ENCODE measurements at places on chromosomes 7 and 10.

DNA sequence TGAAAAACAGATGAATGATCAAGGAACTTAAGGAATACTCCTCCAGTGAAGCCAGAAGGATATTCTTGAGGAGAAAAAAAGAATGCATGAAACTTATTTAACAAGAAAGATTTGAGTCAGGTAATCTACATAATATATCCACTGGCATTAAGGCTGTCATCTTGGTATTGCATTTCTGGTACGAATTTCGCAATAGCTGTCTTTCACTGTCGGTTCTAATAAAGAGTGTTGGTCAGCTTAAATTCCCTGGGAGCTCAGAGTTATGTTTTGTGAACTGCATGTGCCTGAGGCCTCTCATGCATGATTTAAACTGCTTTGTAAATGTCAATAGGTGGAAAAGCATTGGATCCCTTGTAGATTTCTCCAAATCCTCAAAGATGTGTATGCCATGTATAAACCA, 565.3 kb upstream of the GALNT17 start:
- no peak for DNase-seq

- DNase-seq, result no peak
Measured at GRCh38 chr10:84537447-84537931, 209.1 kb downstream of the CCSER2 start.

GRCh38 chr7:152871678-152872060, 112.1 kb downstream of the ACTR3B start:
- DNase-seq, result no peak

DNA sequence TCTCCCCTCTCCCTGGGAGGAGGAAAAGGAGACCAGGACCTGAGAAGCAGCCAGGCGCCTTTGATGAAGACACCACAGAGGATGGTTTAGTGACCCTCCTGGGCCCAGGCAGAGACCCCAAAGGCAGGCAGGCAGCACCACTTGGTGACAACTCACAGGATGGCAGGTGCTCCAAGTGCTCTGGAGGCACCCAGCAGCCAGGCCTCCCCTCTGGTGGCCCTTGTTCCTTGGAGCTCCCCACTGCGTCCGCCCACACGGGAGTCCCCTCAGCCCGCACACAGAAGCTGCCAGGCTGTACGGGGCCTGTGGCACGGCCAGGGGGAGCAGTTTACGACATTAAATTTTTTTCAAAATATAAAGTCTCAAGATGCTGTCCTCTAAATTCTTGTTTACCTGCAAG, 607.1 kb upstream of the FOXK1 start:
- no peak for DNase-seq

DNA sequence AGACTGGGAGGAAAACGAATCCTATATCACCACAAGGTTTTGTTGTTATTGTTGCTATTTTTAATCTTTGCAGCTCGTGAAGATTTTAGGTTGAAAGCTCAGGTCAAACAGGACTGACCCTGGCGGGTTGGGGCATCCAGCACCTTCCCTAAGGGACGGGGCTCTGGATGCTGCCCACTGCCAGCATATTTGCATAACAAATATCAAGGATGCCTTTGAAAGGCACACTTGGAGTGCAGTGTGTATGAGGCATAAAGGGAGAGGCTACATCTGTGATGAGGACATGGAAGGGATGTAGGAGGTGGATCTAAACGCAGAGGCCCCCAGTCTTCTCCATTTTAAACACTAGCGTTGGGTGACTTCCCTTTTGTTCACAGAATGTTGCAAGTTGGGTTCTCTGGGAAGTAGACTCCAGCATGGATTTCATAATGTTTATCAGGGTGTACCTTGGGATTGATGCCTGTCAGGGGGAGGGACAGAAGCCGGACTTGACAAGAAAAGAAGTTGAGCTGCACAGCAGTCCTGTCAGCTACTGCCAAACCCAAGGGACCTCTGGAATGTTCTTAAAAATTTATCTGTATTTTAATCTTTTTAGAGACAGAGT, 181.1 kb upstream of the IMMP2L start:
- no peak for DNase-seq

GRCh38 chr7:135811506-135811905, 62.9 kb upstream of the FAM180A start:
- DNase-seq, result no peak

DNA sequence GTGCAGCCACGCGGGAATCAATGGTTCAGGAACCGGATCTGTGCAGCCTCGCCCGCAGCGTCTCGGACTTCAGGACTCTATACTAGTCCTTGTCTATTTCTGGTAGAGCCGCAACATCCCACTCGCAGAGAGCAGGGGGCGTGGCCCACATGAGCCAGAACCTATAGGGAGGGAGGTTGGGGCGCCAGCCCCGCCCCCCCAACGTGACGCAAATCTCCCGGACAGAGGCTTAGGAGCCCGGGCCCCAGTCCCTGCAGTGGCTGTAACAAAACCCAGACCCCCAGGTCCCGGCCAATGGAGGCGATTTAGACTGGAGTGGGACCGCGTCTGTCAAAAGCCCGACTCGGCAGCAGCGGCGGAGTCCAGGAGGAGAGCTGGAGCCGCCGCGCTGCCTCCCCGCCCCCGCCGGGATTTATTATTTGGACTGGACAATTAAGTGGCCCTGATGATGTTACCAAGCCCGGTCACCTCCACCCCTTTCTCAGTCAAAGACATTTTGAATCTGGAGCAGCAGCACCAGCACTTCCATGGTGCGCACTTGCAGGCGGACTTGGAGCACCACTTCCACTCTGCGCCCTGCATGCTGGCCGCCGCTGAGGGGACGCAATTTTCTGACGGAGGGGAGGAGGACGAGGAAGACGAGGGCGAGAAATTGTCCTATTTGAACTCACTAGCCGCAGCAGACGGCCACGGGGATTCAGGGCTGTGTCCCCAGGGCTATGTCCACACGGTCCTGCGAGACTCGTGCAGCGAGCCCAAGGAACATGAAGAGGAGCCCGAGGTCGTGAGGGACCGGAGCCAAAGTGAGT, at the start of gene NKX2-3:
Gene NKX2-3, plus strand, starts transcription at position 256 of the 809 bp plus-strand sequence. Its CDS starts 190 bp downstream, at position 446.
- no peak for DNase-seq

- no peak for DNase-seq
Measured at GRCh38 chr7:156003220-156004162, 191.2 kb upstream of the SHH start.

GRCh38 chr10:83536426-83536825, 602.9 kb upstream of the GHITM start:
- no peak for DNase-seq

GRCh38 chr7:18555120-18555519, 59.6 kb downstream of the HDAC9 start:
- DNase-seq, result no peak

- DNase-seq, result no peak
Measured at GRCh38 chr10:59336632-59337031, 25.7 kb downstream of the FAM13C start.

GRCh38 chr10:88792661-88793060, 9.9 kb upstream of the LIPM start:
- no peak for DNase-seq

- no peak for DNase-seq
Measured at GRCh38 chr7:134480730-134481129, 21.8 kb upstream of the AKR1B1 start.

DNA sequence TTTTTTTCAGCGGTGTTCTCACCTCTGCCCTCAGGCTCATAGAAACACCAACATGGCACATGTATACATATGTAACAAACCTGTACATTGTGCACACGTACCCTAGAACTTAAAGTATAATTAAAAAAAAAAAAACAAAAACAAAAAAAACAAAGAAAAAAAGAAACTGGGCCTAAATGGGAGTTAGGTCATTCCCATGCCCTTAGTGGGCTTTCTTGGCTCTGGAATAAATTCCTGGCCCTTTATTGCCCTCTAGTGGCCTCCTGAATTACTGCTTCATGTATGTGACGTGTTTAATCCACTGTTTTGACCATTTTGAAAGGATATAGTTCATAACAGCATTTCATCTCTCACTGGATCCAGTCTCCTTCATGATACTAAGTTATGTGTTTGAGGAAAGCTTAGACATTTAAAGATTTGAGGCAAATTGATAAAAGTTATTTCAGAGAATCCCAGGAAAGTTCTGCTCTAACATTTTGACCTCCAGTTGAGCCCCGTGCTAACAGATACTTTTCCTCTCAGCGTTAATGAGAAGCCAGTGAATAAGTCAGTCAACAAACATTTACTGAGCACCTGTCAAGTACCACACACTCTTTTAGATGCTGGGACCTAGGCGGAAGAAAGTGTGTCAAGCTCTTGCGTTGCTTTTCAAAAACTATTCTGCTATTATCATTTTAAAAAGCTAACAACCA, 54.7 kb upstream of the SYPL1 start:
- no peak for DNase-seq

DNA sequence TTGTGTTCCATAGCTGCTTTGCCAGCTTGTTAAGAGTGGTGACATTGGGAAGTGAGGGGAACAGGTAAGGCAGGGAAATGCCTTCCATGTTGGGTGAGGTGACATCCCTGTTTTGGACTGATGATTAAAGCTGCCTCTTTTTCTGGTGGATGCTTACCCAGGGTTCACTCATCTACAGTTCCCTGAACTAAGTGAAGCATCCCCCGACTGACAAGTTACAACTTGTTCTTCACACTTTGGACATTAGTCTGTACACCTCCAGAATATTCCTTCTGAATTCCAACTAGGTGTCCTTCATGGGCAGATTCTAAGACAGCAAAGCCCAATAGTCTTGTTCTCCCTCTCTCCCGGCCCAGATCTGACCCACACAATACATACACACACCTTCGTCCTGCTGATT, 63.4 kb downstream of the HDAC9 start:
- no peak for DNase-seq

GRCh38 chr10:67978749-67979148, 94.3 kb downstream of the SIRT1 start:
- DNase-seq, result no peak

DNA sequence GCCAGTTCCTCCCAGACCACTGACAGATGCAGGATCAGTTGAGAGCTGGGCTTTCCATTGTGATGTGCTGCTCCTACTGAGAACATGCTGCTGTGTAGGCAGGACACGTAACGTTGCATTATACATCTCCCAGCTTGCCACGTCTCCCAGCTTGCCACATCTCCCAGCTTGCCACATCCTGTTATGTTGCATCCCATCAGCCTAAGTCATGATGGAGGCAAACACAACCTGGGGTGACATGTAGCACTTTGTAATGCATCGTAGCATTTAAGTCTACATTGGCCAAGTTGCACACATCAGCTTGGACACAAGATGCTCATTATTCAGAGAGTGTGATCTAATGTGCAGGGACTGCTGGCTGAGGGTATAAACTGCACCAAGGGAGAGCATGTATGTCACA, 73.3 kb upstream of the CHCHD3 start:
- DNase-seq, result no peak

DNA sequence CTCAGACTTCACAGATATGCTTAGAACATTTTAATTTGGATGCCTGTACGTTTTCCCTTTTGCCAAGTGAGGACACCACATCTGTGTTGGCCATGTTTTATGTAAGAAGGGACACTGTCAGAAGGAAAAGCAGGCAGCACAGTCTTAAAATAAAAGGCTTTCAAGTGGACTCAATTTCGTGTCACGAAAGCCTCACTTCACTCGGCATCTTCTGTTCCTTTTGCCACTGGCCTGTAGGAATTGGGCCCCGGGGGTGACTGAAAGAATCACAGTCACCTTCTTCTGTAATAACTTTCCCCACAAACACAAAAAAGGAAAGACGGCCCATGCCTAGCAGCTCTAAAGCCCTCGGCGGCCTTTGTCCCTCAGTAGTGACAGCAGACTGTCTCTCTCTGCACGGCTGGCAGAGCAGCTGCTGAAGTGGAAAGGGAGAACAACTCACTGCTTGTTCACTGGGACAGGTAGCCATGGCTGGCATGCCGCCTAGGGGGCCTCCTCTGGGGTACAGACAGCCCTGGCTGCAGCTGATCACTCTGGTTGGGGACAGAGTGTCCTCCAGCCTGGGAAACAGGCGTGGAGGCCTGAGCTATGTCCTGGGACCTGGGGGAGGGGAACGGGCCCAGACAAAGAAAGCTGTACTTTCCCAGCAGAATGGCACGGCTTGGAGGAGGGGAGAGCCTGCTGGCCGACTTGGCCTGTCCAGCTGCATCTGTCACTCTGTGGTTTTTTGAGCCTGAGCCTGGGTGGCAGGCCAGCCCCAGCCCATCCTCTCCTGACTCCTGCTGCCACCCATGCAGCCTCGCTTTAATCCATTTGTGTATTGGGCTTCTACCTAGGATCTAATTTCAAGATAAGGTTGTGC, 4.4 kb downstream of the RASSF4 start:
- no peak for DNase-seq

DNA sequence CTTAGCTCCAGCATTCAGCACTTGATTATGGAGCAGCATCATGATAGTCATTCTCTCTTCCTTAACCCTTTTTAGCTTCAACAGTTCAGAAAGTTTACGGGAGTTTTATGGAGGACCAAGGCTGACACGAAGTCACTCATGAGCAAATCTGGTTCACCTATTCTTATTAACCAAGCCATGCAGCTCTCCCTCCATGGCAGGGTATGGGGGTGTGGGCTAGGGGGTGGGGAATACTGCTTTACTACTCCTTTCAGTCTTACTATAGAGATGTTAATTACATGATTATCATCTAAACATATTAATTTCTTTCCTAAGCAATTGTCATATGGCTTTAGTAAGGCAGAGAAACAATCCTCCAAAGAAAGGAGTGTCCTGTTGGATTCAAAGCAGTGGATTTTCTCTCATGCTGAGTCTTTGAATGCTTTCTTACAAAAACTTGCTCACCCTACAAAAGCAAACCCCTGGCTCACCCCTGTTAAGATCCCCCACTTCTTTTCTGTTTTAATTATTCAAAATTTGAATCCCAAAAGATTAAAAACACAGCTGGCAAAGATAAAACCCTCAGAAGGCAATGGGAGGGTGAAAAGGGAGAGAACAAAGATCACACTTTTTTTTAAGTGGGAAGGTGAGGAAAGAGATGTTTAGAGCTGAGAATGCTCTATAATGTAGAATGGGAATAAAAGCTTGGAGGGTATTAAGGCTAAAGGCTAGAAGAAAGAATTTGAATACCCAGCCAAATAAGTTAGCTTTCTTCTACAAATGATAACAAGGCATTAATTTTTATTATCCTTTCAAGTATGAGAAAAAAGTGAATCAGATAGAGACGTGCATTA, 46.4 kb upstream of the SEMA3E start:
- DNase-seq, result no peak

- no peak for DNase-seq
Measured at GRCh38 chr10:116880716-116881482, 31.6 kb downstream of the ENO4 start.

- DNase-seq, result no peak
Measured at GRCh38 chr10:79047875-79048638, 20.7 kb upstream of the ZMIZ1 start.

- no peak for DNase-seq
Measured at GRCh38 chr7:25180592-25180923, 47.7 kb downstream of the NPVF start.

GRCh38 chr10:125061557-125062226, 98.7 kb downstream of the CTBP2 start:
- DNase-seq, result no peak
